ENCODE measurements at places on chromosomes 3 and 15.

GRCh38 chr3:46695962-46696894 lies 2.7 kb upstream of the ALS2CL start:
- DNase-seq: no peak

- DNase-seq: peak; percentile 34
Observed at GRCh38 chr15:90099072-90099867, 3.0 kb downstream of the IDH2 start.

GRCh38 chr15:97604677-97605076 lies 355.8 kb upstream of the ARRDC4 start:
- DNase-seq: no peak

GRCh38 chr3:138441256-138441655 lies 6.8 kb downstream of the ESYT3 start:
- no peak for DNase-seq

DNA sequence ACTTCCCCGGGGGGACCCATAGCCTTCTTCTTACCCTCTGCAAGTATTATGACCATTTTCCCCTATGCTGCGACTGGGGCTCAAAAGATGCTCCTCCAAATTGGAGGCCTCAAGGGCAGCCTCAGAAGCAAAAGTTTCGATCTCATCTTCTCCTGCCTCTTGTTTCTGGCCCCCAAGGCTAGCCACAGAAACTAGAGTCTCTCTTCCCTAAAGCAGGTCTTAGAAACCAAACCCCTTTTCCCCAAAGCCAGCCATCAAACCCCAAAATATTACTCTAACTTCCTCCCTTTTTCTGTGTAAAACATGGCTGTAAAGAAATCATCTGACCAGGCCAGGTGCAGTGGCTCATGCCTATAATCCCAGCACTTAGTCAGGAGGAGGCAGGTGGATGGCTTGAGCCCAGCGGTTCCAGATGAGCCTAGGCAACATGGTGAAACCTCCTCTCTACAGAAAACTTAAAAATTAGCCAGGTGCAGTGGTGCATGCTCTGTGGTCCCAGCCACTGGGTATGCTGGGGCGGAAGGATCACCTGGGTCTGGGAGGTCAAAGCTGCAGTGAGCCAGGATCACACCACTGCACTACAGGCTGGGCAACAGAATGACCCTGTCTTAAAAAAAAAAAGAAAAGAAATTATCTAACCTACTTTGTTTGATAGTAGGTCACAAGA lies 36.7 kb upstream of the MFGE8 start:
- DNase-seq: no peak

GRCh38 chr3:111803123-111803593 lies 55.9 kb upstream of the PHLDB2 start:
- no peak for DNase-seq

- no peak for DNase-seq
Observed at GRCh38 chr15:99454941-99455788, 110.6 kb upstream of the MEF2A start.

GRCh38 chr3:123728014-123728413 lies 143.2 kb upstream of the HACD2 start:
- DNase-seq: no peak

- DNase-seq: no peak
Observed at GRCh38 chr15:58665672-58666071, 83.8 kb downstream of the ADAM10 start.

DNA sequence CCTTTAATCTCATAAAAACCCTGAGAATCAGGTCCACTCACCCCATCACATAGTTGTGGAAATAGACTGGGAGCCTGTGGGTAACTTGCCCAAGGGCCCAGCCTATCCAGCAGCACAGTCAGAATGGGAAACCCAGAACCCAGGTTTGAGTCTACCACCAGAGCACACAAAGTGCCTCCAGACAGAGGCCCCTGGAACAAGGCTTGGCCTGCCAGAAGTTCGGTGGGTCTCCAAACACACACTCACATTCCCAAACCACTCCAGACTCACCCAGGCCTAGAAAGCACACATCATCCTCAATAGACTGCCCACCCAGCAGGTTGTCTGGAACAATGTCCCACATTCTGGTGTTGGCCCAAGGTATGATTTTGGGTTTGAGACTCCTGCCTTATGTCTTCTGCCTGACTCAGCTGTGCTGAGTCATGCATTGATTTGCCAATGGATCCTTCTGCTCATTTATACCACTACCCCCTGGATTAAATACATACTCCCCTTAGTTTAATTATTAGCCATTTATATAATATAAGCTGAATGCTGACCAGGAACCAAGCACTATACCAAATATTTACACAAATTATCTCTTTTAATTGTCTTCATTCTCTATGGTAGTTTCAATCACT lies 4.5 kb downstream of the SLC12A8 start:
- DNase-seq: no peak

- no peak for DNase-seq
Observed at GRCh38 chr3:160545504-160545871, 19.9 kb downstream of the KPNA4 start.

DNA sequence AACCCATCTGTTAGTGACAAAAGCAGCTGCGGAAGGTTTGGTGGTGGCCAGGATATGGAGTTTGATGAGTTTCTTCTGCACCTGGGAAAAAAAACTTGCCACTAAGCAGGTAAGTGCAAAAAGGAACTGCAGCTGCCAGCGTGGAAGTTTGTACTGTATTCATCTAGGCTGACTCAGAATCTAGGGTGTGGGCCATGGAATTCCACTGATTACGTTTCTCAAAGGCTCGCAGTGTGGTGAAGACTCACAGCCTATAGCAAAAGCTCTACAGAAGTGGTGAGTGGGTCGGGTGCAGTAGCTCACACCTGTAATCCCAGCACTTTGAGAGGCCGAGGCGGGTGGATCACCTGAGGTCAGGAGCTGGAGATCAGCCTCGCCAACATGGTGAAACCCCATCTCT lies 334.6 kb upstream of the GRM7 start:
- no peak for DNase-seq

- DNase-seq: no peak
Observed at GRCh38 chr3:65831733-65832425, 206.8 kb downstream of the MAGI1 start.

GRCh38 chr3:34957677-34958076 lies 681.6 kb upstream of the ARPP21 start:
- DNase-seq: no peak

- no peak for DNase-seq
Observed at GRCh38 chr15:40204100-40204499, 34.8 kb upstream of the PAK6 start.

DNA sequence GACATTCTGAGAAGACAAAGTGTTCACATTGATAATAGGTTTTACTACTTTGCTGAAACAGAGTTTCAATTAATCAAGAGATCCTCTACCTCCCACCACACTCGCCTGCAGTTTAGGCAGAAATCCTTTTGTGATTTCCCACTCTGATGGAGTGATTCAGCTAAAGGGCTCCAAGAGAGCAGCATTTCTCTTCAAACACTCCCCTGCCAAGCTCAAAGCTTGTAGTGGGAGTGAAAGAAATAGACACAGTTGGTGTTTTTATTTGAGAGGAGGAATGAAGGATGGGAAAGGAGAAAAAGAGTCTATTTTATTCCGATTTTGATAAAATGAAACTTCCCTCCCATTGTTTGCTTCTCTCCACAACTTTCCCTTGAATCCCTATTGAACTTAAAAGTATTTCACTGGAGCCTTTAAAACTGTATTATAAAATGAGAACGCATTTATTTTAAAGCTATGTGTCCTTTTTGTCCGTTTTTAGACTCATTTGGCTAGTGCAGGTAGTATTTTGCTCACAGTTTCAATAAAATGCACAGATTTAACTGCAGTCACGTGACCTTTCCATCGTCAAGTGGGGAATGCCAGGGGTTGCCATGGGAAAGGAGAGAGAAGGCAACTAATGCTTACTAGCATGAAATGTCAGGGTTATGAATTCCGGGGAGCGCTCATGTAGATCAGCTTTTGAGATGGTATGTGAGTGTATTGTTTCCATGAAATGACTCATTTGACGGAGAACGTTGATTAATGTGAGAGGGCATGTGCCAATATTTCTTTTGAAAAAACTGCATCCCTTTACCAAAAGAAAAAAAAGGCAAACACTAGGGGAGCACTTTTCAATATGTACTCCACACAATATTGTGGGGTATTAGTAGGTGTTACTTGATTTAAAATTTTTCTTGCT lies 7.7 kb upstream of the OSBPL11 start:
- DNase-seq: no peak

DNA sequence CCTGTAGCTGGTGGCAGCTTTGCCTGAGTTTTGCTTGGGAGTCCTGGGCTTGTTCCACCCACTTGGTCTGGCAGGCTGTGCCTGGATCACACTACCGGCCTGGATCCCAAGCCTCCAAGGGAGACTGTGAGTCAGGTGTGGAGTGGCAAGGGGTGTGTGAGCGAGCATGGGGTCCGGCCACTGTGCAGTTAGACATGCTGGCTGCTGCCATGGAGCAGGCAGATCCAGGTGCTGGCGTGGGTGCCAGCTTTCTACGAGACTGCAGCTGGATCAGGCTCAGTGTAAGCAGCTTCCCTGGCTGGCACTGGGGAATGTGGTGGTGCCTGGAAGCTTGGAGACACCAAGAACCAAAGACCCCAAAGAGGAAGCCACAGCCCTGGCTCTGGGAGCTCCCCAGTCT lies 102.0 kb upstream of the BNIP2 start:
- DNase-seq: no peak

DNA sequence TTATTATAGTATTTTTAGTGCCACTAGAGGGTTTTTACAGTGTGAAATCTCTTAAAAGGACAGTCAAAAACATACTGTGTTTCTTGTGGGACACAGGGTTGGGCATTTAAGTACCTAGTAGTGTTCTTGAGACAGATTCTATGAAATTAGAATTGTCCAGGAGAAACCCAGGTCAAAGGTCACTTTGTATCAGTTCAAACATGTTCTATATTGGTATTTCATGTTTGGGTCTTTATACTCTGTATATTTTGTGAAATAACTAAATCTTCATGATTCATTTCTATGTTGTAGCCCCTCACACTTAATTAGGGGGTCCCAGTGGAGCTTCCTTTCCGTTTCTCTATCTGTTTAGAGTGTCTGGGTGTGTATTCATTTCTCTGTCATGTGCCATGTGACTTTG lies 171.6 kb downstream of the PTPRG start:
- DNase-seq: no peak

DNA sequence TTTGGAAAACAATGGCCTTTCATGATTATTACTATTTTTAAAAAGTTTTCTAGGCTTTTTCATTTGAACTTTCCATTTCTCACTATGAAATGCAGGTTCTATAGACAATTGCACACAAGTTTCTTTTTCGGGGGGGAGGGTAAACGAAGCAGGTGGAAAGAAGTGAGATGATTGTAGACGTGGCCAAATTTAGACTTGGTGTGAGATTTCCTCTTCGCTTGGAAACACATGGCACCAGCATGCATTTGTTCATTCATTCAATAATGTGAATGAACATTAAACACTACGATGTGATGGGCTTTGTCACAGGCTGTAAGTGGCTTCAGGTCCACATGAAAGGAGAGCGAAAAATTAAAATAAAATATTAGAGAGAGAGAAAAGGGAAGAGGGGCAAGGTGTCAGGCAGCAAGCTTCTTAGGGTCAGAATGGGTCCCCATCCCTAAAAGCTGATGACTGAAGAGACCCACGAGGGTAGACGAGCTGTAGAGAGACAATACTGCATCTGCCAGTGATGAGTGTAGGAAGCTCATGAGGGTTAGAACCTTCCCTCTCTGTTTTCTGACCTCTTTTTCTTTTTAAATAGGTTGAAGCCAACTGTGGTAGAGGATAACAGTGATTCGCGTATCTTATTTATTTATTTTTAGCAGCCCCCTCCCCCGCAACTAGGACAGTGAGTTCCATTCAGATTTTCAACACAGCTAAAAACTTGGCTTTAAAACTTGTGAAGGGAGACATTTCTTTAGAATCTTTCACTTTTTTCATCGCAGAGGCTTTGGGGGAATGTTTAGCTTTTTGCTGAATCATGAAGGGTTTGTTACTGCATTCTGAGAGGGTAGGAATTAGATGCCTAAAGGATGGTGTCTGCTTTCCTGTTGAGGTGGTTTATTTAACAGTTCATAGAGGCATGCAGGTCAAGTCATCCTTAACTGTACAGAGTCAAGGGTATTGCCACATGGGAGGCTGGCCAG lies 36.2 kb downstream of the GAP43 start:
- DNase-seq: no peak

- peak; percentile 73 for DNase-seq
Observed at GRCh38 chr3:25663869-25664811, 567 bp downstream of the TOP2B start.

DNA sequence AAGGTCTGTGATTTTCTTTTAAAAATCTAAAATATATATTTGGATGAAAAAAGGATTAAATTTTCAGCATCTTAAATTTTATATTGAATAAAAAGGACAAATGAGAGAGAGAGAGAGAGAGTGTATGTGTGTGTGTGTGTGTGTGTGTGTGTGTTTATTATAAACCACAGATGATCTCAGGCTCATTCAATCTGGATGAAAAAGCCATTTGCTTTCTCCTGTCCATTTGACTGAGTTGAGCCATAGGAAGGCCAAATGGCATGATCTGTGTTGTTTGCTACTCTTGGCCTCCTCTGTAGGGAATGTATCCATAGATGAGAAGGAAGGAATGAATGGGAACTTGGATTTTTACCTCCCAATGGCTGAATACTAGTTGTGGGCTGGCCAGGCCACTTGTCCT lies 92.5 kb upstream of the MEX3B start:
- no peak for DNase-seq

DNA sequence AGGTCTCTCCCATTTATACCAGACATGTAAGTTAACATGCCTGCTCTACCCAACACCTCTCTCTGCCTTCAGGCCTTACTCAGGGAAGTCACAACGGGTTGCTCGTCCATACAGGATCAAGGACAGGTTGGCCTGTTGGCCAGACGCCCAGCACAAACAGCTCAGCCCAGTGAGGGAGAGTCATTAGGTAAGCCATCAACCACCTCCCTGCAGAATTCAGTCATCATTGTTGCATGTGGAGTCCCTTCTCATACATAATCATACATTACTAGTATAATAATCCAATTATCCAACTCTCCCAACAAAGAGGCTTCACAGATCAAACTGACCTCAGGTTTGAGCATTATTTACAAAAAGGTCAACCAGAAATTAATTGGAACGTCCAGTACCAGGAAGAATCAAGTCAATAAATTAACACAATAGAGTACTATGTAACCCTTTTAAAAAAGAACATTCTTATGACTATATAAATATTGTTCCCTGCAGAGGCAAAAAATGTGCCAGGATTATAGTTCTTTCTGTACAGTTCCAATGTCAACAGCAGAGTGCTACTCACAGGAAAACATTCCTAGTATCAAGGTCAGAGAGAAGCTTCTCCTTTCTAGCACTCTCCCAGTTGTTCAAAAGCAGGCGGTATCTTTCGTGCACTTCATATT lies 33.2 kb downstream of the HOMER2 start:
- no peak for DNase-seq

- DNase-seq: no peak
Observed at GRCh38 chr3:156732715-156733421, 58.5 kb downstream of the TIPARP start.

Data from stimulated activated CD4-positive, alpha-beta T cell treated with anti-CD3 and anti-CD28 coated beads, Interleukin-4, amount 100 ng/mL, for 1 hour (primary cell).